ENCODE measurements at places on chromosomes 6 and 20.
A peak's percentile ranks its signal among the peaks of the same experiment; 100 is the strongest.

DNA sequence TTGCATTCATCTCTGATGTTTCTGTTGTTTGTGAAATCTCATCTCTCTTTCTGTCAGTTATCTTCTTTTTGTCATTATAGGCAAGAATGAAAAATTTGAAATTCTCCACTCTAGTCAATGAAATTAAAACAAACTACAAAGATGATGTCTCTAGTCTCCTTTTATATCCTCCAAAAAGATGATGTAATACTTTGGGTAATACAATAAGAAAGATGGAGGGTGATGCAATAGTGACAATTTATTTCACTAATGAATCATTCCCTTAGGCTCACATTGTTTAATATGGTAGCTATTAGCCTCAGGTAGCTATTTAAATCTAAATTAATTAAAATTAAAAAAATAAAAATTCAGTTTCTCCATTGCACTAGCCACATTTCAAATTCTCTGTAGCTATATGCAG, 145.4 kb downstream of the UST start:
- H3K4me1 ChIP-seq = no peaks in the 10 kb centered on the region
- DNase-seq = no peak
- no peaks in the 10 kb centered on the region for H3K27me3 ChIP-seq
- no peak overlapping the region for H3K27ac ChIP-seq

DNA sequence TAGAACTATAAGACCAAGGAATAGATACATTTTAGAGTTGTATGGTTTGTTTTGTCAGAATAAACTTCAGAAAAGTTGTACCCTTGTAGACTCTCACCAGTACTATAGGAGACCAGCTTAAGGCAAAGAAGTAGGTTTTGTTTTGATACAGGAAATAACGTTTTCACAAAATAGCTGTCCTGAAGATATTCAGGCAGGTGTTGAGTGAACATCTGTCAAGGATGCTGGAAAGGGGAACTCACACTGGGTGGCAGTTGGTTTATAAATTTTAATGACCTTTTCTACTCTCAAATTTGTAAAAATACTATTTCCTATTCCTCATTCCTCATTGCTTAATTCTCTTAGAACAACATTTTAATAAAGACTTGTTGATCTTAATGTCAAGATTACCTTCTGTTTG, 174.0 kb upstream of the MAN1A1 start:
- no peak overlapping the region for H3K27ac ChIP-seq
- H3K4me1 ChIP-seq = no peaks in the 10 kb centered on the region
- no peaks in the 10 kb centered on the region for H3K36me3 ChIP-seq
- no peaks in the 10 kb centered on the region for H3K27me3 ChIP-seq

DNA sequence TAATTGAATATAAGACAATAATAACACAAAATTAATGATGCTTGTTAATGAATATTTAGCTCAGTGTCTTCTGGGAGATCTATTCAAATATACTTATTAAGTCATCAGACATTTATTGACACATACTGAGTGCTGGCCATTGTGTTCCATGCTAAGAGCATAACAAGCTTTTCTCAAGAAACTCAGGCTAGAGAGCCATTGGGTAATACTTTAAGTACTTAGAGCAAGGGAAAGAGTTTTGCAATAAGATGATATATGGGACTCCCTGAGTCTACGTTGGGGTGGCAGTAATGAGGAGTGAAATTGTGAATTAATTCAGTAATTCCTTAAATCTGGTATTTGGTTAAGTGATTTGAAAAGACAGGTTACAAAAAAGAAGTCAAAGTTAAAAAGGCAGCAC, 11.1 kb downstream of the TMEM200A start:
- H3K4me3 ChIP-seq = no peak overlapping the region
- H3K27ac ChIP-seq = no peak overlapping the region
- H3K27me3 ChIP-seq = no peaks in the 10 kb centered on the region
- no peaks in the 10 kb centered on the region for H3K4me1 ChIP-seq
- no peaks in the 10 kb centered on the region for H3K36me3 ChIP-seq
- no peak for DNase-seq

DNA sequence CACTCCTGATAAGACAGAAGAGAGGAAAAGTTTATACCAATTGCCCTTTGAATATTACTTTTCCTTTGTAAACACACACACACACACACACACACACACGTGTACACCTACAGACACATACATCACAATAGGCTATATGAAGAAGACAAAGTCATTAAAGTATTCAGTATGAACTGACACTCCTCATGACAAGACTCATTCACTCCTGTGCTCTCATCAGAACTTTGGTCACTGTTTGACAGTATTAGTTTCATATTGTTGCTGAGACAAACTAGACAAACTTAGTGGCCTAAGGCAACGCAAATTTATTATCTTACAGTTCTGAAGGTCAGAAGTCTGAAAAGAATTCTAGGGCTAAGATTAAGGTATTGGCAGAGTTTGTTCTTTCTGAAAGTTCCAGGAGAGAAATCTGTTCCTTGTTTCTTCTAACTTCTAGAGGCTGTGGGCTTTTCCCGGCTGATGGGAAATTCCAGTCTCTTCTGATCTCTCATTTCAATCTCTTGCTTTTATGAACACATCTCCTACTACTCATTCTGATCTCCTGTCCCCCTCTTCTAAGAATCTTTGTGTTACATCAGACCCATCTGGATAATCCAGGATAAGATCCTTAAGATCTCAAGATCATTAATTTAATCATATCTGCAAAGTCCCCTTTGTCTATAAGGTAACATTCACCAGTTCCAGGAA, 171.3 kb downstream of the HACE1 start:
- no peak overlapping the region for H3K4me3 ChIP-seq
- no peak overlapping the region for H3K27ac ChIP-seq
- no peak for DNase-seq

DNA sequence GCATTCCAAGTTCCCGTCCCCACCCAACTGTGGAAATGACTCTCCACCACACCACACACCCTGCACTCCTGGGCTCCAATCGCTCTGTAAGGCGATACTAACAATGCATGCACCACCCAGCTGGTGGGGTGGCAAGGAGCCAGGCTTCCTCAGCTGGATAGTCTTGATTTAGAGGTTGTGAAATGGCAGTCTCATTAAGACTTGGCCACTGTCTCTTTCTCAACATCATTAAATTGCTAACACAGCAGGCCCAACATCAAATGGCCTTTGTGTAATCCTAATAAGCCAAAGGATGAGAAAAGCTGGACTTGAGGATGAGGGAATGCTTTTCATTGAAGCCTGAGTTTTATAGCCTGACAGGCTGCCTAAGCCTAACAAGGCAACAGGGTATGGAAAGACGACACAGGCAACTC, 223.7 kb downstream of the GMDS start:
- H3K36me3 ChIP-seq = no peaks in the 10 kb centered on the region
- H3K27me3 ChIP-seq = no peaks in the 10 kb centered on the region
- H3K27ac ChIP-seq = no peak overlapping the region
- H3K4me3 ChIP-seq = no peak overlapping the region
- no peaks in the 10 kb centered on the region for H3K4me1 ChIP-seq

DNA sequence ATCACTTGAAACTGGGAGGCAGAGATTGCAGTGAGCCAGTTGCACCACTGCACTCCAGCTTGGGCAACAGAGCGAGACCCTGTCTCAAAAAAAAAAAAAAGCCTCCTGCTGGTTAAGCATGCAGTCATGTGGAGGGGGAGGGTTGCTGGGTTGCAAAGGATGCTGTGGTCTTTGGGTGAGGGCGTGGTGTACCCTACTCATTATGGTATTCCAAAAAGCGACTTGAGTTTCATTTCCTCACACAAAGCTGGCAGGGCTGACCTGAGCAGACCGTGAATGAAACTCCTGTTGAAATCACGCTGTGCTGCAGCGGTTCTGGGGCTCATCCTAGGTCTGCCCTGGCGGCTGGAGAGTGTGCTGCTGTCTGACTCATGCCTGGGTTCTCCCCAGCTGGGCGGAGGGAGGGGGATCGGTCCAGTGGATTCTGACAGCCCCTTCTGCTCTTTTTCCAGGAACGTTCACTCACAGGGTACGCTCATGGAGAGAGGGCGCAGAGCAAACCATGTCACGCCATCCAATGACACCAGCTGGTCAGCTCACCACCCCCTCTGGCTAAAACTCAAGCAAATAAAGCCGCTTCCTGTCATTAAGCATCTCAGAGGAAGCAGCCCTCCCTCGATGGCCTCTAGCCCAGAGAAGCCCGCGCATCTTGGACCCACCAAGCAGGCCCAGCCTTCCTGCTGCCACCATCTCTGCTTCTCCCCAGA, 166.2 kb downstream of the SCML4 start:
- H3K4me3 ChIP-seq = peak overlapping the region; percentile 54
- H3K4me1 ChIP-seq = peaks cover 73% of the 10 kb centered on the region
- H3K27me3 ChIP-seq = no peaks in the 10 kb centered on the region
- no peaks in the 10 kb centered on the region for H3K36me3 ChIP-seq

DNA sequence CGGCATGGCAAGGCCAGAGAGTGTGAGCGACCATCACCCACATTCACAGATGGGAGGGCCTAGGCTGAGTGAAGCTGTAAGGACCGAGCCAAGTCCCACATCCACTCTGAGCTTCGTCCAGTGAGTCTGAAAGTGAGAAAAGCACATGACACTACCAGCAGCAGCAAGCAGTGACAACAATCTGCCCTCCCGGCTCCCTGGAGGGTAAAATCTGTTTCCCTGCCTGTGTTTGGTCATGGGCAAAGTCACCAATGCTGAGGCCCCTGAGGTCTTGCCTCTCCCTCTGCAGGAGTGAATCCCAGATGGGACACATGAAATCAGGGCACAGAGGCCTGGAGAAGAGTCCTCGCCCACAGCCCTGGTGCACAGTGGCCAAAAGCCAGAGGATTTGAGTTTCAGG, 6.4 kb upstream of the CST7 start:
- H3K36me3 ChIP-seq = no peaks in the 10 kb centered on the region
- no peaks in the 10 kb centered on the region for H3K27me3 ChIP-seq
- no peak for DNase-seq
- H3K4me3 ChIP-seq = no peak overlapping the region

Data from Panc1 (cell line).